ENCODE measurements at places on chromosomes 2 and 18.

- DNase-seq: no peak
These were observed 174.0 kb upstream of the SESTD1 start for GRCh38 chr2:179438654-179439053.

DNA sequence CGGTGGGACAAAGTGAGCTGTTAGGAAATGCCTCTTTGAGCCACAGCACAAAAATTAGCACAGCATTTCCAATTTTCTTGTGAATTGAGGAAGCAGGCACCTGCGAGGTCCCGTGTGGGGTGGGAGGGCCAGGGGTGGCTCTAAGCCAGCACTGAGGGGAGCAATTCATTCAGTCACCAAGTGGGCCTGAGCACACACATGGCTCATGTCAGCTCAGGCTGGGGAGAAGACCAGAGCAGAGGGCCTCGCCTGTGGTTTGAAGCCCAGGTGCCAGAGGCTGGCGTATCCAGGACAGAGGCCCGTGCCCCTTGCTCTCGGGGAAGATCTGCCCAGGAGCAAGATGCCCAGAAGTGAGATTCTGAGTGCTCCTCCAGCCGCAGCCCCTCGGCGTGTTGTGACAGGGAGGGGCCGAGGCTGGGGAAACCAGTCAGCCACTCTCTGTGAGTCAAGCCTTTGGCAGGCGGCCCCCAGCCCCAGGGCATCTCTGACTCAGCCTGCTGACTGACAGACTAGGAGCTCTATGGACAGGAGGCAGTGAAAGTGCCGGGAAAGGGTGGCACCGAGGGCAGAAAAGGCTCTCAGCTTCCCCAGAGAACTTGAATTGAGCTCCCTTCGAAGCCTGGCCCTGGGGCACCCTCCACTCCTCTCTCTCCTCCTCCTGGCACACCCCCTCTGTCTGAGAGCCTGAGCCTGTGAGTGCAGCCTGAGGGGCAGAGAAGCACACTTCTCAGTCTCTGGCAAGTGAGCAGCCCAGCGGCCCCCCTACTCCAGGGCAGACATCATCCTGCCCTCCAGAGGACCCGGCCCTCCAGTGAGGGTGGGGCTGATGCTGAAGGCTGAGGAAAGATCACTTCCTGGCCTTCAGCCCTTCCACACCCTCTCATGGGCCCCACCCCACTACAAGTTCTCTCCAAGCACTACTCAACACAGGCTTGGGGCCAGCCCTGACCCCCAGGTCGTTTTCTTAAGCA is 32.3 kb downstream of the CYP26B1 start:
- peak; percentile 99 for DNase-seq

DNA sequence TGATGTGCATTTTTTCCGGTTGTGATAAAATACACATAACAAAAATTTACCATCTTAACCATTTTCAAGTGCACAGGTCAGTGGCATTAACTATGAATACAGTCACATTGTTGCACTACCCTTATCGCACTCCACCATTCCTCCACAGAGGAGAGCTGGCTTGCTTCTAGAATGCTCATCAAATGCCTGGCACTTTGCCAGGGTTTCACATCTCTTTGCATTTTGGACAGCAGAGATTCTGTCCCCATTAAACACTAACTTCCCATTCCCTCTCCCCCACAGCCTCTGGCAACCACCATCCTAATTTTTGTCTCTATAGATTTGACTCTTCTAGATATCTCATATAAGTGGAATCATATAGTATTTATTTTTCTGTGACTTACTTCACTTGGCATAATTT is 165.0 kb downstream of the ASB1 start:
- DNase-seq: no peak

DNA sequence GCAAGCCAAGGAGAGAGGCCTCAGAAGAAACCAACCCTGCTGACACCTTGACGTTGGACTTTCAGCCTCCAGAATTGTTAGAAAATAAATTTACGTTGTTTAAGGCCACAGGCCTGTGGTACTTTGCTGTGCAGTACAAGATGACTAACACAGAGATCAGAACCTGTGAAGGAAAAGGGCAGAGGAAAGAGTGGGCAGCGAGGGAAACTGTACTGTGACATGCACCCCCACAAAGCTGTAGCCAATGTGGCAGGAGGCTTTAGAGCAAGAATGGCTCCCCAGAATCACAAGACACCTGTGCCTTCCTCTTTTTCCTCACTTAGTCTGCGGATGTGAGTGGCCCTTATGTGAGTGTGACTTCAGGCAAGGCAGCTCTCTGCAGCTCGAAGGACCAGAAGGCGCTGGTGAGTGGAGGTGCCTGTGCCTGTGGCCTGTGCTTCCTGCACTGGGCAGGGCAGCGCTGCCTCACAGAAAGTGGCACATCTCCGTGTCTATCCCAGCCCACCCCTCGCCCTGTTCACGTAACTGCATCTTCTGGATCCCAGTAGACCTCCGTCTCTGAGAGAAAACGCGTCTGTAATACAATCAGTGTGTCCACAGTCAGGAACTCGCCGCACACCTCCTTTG is 89.5 kb downstream of the MRPS9 start:
- DNase-seq: no peak

DNA sequence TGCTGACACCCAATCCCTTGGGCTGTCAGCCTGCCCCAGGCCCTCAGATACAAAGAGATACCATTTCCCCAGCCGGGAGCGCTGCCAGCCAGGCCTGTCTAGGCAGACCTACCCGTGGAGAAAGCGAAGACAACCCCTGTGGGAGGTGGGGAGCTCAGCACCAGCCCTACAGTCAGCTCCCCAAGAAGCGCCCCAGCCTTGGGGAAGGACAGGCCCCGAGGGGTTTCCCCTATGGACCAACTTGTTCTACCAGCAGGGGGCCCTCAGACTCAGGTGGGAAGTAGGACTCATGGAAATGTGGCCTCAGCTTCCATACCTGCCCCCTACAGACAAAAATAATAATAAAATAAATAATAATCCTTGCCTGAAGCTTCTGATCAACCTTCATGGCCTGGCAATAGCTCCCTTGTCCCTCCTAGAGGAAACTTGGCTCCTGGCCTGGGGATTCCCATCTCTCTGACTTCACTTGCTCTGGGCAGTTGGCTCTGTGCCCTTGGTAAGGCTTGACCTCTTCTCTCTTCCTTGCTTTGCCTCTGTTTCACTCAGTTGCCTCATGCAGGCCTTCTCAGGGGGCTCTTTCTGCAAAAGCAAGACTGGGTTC is 7.0 kb downstream of the SLC35F6 start:
- peak; percentile 58 for DNase-seq

GRCh38 chr18:51726614-51727013 is 529.1 kb upstream of the MEX3C start:
- DNase-seq: no peak

- no peak for DNase-seq
These were observed 24.4 kb downstream of the RBMS1 start for GRCh38 chr2:160469164-160469563.

DNA sequence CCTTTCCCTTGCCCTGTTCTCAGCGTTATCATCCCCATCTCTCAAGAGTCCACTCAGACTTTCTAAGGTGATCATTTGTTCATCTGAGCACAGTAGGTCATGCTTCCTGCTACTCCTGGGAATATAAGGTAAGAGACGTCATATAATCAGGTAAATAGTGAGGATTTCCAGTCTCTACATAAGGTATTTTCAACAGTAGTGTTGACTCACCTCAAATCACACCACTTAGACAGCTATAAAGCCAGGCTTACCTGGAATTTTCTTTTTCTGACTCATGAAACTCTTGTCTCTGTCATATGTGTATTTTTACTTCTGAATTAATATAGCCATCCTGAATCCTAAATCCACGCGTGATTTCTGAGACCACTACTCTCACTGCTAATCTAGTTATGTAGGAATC is 443.2 kb downstream of the ARHGAP15 start:
- no peak for DNase-seq

DNA sequence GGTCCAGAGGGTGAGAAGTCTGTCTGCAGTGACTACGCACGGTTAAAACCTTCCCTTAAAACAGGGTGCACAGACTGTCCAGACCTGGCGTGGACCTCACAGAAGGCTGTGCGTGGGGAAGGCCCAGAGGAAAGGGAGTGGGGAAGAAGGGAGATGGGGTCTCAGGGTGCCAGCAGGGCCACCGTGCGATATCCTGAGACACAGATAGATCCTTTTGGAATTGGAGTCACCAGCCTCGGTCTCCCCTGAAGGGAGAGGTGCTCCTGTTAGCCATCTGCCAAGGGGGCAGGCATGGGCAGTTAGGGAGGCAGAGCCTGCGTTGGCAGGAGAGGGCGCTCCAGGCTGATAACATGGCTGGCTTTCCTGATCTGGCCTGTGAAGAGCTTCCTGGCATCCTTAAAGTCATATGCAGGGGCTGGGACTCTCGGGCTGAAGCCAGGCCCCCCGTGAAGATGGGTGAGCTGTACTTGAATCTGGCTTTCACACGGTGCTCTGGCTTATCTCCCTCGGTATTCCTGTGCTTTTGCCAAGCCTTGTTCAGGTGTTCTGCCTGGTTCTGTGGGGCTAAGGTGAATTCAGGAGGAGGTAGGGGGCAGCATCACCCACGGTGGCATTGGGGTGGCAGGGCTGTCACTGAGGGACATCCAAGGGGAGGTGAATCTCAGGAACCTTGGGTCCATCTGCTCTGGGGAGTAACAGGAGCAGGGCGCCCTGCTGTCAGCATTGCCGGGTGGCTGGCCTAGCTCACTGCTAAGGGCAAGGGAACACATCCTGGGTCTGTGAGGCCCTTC is 107.2 kb upstream of the SMAD2 start:
- no peak for DNase-seq

- DNase-seq: no peak
These were observed 115.2 kb downstream of the TPO start for GRCh38 chr2:1528273-1529064.

DNA sequence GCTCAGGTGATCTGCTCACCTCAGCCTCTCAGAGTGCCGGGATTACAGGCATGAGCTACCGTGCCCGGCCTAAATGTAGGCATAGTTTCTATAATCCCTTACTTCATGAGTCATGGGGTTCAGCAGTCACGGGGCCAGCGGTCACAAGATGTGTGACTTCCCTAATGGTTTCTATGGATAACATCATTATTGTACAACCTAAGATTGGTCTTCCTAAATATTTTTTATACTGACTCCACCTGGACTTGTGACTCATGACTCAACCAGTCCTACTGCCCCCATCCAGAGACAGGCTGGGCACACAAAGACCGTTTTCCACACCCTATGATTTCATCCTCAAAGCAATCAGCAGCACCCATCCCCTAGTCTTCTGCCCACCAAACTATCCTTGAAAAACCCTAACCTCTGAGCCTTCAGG is 15.9 kb downstream of the FAM210A start:
- DNase-seq: peak; percentile 31

DNA sequence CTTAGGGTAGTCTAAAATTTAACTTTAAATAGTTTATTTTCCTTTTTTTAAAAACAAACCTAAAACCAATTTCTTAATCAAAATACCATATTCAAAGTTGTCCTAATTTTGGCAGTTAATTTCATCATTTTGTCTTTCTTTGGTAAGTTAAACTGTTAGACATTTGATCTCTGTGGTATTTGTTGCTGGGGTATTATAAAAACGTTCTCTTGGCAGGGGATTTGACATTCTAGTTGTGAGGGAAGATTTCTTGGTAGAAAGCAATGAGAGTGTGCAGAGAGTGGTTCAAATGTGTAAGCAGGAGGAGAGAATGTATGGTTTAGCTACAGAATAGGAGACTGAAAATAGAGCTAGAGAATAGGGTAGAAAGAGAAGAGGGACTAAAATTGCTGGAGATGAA is 14.6 kb downstream of the GULP1 start:
- DNase-seq: no peak

- DNase-seq: no peak
These were observed 38.6 kb downstream of the AGFG1 start for GRCh38 chr2:227510620-227510958.

DNA sequence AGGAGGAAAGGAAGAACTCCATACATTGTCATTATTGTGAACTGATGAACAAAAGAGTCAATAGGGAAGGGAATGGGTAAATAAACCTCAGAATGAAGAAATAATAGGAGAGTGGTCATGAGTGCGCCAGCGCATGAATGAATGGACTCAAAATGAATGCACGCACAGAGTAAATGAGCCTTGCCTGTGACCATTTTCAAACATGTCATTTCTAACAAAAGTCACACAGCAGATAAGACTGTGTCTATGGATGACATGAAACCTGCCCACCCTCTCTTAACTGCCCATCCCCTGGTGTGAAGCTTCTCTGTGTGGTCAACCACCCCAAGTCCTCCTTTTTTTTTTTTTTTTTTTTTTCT is 121.1 kb upstream of the TEX51 start:
- DNase-seq: no peak

DNA sequence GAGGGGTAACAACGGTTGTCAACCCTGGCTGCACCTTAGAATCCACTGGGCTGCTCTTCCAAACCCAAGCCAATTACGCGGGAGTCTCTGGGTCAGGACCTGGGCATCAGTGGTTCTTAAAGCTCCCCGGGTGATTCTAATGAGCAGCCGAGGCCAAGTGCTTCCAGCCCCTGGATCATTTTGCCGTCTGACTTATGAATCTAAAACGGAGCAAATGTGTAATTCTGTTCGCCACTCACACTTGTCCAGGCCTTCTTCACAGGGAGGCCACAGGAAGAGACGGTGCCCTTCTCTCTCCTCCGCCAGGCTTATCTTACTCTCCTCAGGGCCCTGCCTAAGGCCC is 78.5 kb downstream of the MCFD2 start:
- DNase-seq: no peak

- no peak for DNase-seq
These were observed 11.3 kb upstream of the GRP start for GRCh38 chr18:59208602-59209125.

All from T1000 (cell line).